ENCODE measurements at places on chromosomes 12 and 14.

DNA sequence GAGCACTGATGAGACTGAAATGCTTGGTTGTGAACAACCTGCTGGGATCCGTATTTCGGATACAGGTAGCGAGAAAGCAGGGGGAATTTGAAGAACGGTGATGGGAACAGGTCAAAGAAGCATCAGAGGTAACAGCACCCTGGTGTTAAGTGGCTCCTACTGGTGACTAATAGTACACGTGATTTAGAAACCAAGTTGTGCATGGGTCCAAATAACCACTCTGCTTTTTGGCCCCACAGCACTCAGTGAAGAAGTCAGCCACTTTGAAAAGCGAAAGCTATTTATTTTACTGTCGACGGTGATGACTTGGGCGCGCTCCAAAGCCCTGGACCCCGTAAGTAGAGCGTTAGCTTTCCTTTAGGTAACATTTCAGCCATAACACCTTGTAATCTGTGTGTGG is 16.7 kb downstream of the AK7 start:
- no peak for DNase-seq

- no peak for DNase-seq
Measured at GRCh38 chr12:34392741-34393085, 370.4 kb downstream of the ALG10 start.

DNA sequence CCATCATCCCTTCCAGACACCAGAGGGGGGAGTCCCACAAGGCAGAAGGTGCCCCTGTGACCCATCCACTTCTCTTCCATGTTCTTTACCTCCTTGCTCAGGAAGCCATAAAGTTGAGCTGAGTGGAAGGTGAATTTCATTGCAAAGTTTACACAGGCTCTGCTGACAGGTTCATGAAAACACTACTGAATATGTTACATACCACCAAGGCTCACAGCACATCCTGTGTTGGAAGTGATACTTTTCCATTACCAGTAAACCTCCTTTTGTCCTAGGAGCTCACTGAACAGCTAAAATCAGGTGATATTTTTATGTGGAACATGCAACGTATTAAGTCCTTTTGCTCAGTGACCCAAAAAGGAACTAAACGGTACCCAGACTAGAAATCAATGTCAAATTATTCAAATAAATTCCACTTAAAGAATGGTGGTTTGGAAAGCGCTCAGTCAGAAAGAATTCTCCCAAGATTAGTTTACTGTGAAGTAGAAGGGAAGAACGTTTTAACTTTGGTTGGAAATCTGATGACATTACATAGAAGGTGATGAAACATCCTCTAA is 196.2 kb upstream of the NUDT4 start:
- DNase-seq: no peak

- DNase-seq: no peak
Measured at GRCh38 chr14:91365552-91365951, 52.1 kb downstream of the CCDC88C start.

Measured in cerebellar nuclear complex (tissue), 1 donor.